ENCODE measurements at places on chromosomes 1 and 21. TPM values are rescaled to one million over a fixed set of nuclear protein-coding genes. Genes with fewer than 3 reads are reported as not detected.

TSPEAR gene
- not detected for total RNA-seq

ILDR2 gene
- not detected for total RNA-seq

OR14K1 gene
- 0.49 TPM for total RNA-seq

RRP15 gene
- 6.3 TPM for total RNA-seq

LCE2A gene
- not detected for total RNA-seq

TFF2 gene
- total RNA-seq = not detected

TAS1R2 gene
- not detected for total RNA-seq

NR1I3 gene
- total RNA-seq = not detected

E2F2 gene
- total RNA-seq = 0.24 TPM

OR14A2 gene
- total RNA-seq = not detected

PDZK1IP1 gene
- total RNA-seq = not detected
